NCI-H1694 treated with DMSO at 0.1 percent for 48 hours (cell line): ENCODE measurements at places on chromosomes 6 and 20.

- DNase-seq = peak; percentile 5
Measured at GRCh38 chr20:59525500-59526241, 78.7 kb upstream of the PHACTR3 start.

- DNase-seq = no peak
Measured at GRCh38 chr6:169977434-169978265, 226.2 kb downstream of the ERMARD start.

- no peak for DNase-seq
Measured at GRCh38 chr6:139640448-139640847, 266.0 kb upstream of the CITED2 start.

DNA sequence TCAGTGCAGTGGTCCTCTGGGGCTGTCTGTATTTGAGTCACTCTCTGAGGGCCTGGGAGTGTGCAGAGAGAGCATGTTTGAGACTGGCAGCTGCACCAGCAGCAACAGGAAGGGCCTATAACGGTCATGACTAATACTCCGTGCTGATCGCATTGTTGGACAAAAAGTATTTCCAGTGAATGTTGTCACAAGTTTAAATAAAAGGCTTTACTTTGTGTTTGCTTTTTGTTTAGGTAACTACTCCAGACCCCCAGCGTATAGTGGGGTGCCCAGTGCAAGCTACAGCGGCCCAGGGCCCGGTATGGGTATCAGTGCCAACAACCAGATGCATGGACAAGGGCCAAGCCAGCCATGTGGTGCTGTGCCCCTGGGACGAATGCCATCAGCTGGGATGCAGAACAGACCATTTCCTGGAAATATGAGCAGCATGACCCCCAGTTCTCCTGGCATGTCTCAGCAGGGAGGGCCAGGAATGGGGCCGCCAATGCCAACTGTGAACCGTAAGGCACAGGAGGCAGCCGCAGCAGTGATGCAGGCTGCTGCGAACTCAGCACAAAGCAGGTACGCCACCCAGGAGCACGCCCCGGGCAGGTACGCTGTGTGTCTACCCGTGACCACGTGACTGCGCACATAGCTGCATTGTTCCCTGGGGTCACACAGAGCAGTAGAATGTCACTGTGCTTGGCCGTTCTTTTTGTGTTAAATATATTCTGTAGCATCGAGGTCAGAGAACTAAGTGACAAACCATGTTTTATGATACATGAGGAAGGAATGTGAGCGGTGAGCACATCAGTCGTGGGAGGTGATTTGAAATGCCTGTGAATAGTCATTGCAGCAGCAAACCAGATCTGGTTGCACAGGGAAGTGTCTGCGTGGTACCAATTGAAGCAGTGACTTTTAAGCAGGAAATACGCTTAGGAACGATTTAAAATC lies 174.7 kb downstream of the TMEM242 start:
- DNase-seq = peak; percentile 90

DNA sequence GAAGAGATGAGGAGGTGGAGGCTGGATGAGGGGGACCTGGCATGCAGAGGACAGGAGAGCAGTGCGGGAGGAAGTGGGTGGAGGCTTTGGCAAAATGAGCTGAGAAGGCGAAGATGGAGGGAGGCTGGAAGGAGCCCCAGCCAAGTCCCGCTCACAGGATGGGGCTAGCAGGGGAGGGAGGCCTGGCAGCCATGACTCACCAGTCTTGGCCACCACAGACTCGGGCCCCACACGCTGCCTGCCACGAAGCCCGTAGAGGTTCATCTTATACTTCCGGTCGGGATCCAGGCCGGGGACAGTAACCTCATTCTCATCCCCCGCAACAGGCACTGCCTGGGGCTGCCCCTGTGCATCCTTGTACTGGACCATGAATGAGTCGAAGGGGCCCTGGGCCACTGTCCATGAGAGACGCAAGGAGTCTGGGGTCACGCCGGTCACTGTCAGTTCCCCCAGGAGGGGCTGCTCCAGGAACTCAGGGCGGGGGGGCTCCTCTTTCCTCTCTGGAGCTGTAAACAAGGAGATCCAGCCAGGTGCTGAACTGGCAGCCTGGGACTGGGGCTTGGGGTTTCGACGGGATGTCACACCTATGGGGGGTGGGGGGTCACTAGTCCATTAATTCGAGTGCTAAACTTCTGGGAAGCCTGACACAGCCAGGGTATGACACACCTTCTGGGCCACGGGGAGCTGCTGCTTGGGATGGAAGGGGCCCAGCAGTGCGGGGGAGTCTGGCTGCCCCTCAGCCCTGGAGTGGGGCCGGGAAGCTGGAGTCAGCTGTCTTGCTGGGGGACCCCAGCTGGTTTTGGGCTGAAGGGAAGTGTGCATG lies 27.8 kb downstream of the TNXB start:
- no peak for DNase-seq

- no peak for DNase-seq
Measured at GRCh38 chr6:141467881-141468280, 664.8 kb upstream of the GJE1 start.

DNA sequence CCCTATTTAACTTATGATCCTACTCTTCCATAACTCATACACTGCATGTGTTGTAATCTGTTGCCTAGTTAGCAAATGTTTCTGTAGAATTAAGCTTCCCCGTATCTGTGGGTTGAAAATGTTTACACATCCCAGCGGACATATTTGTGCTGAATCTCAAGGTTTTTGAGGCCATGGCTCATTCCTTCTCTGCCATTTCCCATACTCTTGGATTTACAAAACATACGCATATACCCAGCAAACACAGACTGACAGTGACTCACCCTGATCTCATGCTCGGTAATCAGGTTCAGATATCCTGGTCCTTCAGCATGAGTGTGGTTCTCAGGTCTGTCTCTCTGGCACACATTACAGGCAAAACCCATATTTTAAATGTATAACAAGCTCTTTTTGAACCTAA lies 58.7 kb downstream of the AGPAT4 start:
- DNase-seq = no peak

GRCh38 chr6:111701146-111701545 lies 95.5 kb upstream of the TRAF3IP2 start:
- no peak for DNase-seq

- DNase-seq = no peak
Measured at GRCh38 chr6:12654107-12654506, 62.5 kb upstream of the PHACTR1 start.

- peak; percentile 83 for DNase-seq
Measured at GRCh38 chr6:26568601-26569432, 27.9 kb upstream of the ABT1 start.

DNA sequence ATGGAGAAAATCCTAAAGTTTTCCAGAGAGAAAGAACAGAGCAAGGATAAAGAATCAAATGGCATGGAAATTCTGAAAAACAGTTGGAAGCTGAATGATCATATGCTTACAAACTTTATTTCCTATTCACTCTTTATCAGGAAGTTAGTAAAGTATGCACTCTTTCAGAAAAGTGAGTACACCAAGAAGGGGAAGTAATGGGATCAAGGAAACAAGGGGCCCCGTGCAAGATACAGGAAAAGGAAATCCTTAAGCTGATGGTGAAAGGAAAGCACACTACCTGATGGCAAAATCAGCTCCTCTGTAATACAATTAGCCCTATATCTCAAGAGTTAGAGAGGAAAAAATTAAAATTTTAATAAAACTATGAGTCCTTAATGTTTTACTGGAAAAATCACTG lies 14.0 kb downstream of the CALHM6 start:
- no peak for DNase-seq

DNA sequence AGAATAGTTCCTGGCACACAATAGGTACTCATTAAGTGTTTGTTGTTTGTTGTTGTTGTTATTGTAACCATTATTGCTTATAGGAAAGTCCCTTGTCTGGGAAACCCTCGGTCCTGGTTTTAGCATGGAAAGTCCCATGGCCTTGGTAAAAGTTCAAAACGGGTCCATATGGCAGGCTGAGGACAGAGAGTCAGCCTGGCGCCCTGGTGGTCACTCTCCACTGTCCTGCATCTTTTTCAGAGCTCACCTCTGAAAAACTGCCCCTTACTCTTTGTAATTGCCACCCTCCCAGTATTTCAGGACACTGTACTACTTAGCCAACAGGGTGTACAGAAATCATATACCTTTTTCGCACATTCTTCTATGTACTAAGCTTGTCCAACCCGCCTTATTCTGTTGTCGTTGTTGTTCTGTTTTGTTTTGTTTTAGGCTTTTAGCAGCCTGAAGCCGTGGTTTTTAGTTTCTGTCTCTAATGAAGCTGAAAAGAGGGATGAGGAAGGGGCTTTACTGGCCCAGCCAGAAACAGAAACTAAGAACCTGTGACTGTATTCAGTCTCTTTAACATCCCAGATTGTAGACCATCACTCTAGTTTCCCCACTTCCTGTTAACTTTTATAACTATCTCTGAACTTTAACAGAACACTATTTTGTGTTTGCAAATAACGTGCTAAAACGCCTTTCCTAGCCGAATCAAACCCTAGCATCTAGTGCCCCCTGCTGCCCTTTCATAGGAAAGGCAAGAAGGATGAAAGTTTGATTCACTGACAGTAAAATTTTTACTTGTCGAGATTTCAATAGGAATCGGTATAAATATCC lies 7.6 kb upstream of the TMEM14A start:
- peak; percentile 47 for DNase-seq

- no peak for DNase-seq
Measured at GRCh38 chr6:12935637-12936036, 219.1 kb downstream of the PHACTR1 start.

GRCh38 chr6:11571073-11571472 lies 33.5 kb downstream of the TMEM170B start:
- no peak for DNase-seq

- no peak for DNase-seq
Measured at GRCh38 chr20:50062006-50062838, 50.7 kb downstream of the UBE2V1 start.

DNA sequence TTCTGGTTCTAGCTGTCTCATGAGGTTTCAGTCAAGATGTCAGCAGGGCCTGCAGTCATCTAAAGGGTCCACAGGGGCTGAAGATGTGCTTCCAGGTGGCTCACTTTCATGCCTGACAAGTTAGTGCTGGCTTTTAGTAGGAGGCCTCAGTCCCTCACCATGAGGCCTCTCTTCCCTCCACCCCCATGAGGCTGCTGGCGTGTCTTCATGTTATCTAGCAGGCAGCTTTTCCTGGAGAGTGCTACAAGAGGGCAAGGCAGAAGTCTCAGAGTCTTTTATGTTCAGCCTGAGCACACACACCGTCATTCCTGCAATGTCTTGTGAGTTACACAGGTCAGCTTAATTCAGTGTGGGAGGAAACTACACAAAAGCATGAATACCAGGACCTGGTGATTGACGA lies 769.9 kb downstream of the HDGFL1 start:
- no peak for DNase-seq

DNA sequence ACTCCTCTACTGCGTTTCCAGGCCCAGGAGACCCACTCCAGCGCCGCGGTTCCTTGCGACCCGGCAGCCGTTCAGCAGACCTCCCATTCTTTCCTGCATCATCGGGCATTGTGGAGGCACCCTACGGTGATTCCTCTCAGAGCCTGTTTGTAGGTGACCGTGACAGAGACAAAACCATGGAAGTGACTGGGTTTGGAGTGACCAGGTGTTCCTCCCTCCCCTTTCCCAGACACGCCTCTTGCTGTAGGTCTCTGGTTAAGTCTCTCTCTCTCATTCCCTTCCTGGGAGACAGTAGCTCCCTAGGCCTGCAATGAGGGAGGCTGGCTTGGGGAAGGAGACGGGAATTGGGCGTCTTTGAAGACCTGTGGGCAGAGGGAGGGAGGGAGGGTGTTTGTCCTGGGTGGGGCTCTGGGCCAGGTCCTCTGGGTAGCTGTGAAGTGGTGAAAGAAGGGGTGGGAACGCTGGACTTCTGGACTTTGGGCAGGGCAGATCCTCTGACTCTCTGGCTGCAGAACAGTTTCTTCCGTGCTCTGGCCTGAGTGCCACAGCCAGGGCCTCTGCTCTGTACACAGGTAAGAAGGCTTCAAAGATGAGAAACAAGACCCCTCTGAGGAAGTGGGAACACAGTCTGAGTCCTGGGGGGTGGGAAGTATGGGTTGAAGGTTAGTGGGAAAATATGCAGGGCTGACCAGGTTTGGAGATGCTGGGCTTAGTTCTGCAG lies 763 bp downstream of the KLC4 start:
- no peak for DNase-seq

- no peak for DNase-seq
Measured at GRCh38 chr6:26123675-26123946, 36.4 kb downstream of the HFE start.

DNA sequence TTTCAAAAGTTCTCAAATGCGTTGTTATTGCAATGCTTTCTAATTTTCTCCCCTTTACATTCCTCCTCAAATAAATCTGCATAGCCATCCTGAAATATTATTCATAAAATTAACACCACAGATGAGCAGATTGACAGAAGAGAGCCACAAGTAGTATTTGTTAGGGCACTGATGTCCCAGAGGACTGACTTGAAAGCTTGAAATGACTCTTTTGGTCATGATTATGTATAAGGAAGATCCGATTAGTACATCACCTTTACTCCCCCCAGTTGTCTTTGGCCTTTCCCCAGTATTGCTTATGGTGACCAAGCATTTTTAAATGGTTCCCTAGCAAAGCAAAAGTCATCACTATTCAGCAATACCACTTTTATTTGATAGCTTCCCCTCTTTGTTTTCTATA lies 187.6 kb downstream of the ADAT2 start:
- no peak for DNase-seq
